ENCODE measurements at places on chromosomes 2 and 18. TPM values are rescaled to one million over a fixed set of nuclear protein-coding genes. Genes with fewer than 3 reads are reported as not detected.

DNA sequence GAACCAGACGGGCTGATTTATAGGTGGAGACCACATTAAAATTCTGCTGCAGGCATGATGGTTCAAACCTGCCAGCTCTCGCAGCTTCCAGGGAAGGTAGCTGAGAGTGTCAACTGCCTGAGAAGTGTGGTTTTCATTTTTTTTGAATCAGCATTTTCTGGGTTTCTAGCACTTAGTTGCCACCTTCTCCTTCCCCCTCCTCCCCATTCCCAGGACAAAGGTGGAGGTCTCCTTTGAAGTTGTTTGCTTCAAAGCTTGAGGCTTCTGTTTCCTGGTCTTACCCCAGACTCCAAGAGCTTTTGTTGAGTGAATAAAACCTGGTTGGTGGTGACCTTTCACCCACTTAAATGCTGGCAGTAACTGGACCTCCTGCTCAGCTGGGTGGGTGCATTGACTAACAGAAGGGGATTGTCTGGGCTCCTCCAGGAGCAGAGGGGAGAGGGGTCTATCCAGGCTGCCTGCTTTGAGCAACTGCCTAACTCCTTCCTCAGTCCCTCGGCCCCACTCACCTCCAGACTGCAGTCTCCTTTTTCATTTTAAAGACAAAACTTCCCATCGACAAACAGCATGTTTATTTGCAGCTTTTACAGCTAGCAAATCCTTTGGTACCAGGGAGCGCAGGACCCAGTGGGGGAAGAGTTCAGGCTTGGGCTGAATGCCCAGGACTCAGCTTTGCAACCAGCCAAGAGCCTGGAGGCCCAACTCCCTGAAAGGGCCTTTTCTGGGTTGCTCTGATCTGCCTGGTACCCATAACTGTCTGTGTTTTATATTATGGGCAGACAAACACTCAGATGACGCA, 3.5 kb downstream of the RHOB start:
- DNase-seq, result peak; percentile 71

GRCh38 chr2:52423111-52423510, 1344.5 kb upstream of the CHAC2 start:
- DNase-seq, result no peak

- DNase-seq, result no peak
These were observed 278.5 kb upstream of the RGPD4 start for GRCh38 chr2:107548216-107548615.

- no peak for DNase-seq
These were observed 10.7 kb downstream of the ACP1 start for GRCh38 chr2:275466-275865.

DNA sequence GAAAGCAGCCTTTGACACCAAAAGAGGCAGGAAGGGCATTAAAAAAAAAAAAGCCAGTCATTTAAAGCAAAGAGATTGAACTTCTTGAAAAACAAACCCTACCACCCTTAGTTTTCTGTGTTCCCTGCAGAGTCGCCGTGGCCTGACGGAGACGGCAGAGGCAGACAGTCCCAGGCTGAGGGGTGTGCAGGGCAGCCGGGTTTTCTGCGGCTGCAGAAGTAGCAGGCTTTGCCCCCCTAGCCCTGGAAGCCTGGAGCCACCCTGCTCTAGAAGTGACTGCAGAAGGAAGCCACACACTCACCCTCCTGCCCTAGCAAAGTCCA, 2.8 kb downstream of the INPP5D start:
- DNase-seq, result no peak

DNA sequence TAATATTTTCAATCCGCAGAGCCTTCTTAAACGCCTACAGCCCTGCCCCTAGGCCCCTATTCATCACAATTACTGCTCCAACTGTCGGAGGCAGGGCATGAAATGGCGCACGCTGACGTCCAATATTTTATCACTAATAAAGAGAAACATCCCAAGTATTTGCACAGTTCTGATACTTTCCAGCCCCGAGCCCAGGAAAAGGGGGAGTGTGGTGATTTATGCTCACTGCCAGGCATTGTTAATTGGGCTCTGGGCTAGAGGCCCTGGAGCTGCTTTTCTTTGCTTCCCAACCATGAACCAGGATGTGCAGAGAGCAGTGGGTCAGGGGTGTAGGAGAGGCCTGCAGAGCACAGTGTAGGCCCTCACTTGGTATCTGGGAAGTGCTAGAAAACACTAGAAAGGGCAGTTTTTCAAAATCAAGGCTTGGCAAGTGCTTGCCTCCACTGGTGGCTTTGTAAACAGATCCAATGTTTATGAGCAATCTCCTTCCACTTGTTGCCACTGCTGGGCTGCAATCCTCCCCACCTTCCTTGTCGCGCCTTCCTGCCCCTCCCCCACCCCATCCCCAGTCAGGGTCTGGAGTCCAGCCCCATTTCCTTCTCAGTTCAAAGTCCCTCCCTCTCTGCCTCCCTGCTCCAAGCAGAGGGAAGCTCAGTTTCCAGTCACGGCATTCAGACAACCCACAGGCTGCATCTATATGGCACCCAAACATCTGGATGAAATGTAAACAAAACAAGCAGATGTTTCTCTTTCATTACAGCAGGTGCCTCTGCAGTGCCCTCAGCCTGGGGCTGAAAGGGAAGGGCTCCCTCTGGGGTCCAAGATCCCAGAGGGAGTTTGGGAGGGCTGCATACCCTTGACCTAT, 83.9 kb upstream of the PKDCC start:
- peak; percentile 67 for DNase-seq

DNA sequence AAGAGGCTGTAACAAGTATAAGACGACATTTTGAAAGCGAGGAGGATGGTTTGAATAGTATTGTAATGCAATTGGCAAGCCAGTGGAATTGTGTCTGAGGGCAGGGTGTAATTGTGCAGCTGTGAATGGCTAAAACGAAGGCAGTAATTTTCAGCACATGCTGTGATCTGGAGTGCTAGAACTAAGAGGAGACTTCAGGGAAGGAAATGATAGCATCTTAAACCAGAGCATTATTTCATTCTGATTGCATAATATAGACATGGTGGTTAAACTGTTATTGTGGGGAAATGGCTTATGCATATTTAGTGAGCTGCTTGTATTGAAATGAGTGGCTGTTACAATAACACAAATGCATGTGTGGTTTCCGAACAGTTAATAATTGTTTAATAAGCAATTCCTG, 36.3 kb downstream of the THSD7B start:
- no peak for DNase-seq

DNA sequence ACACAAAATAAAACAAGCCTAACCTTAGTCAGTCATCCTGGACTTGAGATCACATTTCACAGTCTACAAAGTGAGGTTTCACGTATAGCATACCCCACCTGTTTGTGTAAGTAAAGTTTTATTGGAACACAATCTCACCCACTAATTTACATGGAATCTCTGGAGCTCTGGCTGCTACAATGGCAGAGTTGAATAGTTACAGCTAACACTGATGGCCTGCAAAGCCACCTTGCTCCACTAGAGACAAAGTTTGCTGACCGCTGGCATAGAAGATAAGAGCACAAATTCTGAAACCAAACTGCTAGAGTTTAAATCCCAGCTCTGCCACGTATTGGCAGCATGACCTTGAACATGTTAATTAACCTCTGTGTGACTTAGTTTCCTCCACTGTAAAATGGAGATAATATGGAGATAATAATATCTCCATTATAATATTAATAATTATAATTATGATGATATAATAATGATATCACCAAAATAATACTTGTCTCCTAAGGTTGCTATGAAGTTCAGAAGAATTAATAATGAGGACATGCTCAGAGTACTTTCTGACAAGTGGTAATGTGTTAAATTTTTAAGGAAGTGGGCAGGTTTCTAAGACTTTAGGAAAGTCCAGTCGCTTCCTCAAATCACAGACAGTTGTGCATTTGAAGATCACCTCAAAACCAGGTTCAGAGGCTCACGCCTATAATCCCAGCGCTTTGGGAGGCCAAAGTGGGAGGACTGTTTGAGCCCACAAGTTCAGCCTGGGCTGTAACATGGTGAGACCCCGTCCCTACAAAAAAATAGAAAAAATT, 204.6 kb downstream of the SH3RF3 start:
- DNase-seq, result no peak

DNA sequence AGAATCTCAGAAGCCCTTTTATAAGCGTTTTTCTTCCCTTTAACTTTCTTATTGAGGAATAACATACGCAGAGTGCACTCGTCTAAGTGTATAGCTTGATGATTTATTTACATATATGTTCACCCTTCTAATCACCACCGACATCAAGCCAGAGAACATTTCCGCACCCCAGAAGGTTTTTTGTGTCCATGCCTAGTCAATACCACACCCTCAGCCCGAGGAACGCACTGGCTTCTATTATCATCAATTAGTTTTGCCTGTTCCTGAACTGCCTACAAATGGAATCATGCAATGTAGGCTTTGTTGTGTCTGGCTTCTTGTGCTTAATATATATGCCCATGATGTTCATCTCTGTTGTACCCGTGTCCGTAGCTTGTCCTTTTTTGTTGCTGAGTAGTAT, 27.7 kb downstream of the SDC1 start:
- no peak for DNase-seq

GRCh38 chr2:143451642-143452281, 322.5 kb downstream of the ARHGAP15 start:
- DNase-seq, result no peak

- DNase-seq, result no peak
These were observed 93.5 kb downstream of the FAM124B start for GRCh38 chr2:224308272-224308911.

- peak; percentile 58 for DNase-seq
These were observed 66.9 kb upstream of the ZNG1B start for GRCh38 chr2:113370478-113371091.

GRCh38 chr2:177897278-177897677, 175.3 kb downstream of the PDE11A start:
- DNase-seq, result no peak

DNA sequence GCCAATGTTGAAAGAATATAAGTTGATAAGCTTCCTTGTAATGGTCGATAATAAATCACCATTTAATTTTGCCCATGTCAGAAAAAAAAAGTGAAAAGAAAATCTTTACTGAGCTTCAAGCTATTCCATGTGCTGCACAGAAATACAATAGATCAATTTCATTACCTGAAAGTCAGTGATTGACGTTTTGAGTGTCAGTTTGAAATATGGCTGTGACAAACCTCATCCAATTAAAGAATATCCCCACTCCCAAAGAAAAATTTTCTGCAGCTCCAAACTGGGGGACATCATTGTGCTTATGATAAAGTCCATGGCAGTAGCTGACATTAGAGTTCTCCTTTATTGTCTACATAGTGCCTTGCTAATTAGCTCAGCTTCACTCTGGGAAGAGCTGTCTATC, 184.8 kb upstream of the RPRM start:
- DNase-seq, result no peak

GRCh38 chr18:65938592-65939372, 188.0 kb downstream of the CDH7 start:
- DNase-seq, result peak; percentile 10

DNA sequence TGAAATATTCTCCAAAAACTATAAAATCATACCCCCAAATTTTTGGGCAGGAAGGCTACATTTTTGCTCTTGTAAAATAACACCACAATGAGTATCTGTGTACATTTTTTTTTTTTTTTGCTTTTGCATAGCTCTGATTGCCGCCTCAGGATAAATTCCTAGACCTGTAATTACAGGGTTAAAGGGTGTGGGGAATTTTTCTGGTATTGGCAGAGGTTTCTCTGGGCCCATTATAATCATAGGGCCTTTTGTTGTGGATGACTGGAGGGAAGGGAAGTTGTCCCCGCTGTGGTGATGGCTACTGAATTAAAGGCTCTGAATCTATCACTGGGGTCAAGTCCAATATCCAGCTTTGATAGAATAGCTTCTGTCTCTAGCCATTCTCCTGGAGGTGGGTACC, 26.6 kb downstream of the CCDC195 start:
- no peak for DNase-seq

- peak; percentile 96 for DNase-seq
These were observed at the start of gene ITSN2 for GRCh38 chr2:24360050-24360962. Gene ITSN2 (minus strand): TSS chr2:24360536. CDS start chr2:24328082, 32,454 bp downstream.

DNA sequence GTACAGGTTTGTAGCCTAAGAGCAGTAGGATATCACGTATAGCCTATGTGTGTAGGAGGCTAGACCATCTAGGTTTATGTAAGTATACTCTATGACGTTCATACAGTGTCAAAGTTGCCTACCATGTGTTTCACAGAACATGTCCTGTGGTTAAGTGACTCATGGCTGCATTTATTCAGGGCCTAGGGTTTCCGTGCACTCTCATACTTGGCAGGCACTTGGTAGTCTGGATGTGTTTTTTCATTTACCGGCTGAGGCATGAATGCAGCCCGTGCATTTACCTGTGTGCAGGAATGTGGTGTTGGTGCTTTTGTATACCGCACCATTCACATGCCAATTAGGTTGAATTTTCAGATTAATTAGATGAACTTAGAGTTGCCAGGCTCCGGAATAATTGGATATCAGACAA, 43.4 kb downstream of the MYL12B start:
- no peak for DNase-seq

GRCh38 chr2:70837980-70838925, 2.6 kb upstream of the CD207 start:
- no peak for DNase-seq

DNA sequence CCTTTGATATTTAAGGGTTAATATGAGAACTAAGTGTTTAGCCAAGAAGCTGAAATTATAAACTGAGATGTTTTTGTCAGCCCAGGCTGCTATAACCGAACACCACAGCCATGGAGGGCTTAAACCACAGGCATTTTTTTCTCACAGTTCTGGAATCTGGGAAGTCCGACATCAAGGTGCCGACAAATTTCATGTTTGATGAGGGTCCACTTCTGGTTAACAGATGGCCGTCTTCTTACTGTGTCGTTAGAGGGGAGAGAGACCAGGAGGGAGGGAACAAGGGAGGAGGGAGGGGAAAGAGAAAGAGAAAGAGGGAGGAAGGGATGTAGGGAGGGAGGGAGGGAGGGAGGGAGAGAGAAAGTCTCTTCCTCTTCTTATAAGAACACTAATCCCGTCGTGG, 6.5 kb upstream of the CNDP2 start:
- DNase-seq, result no peak

DNA sequence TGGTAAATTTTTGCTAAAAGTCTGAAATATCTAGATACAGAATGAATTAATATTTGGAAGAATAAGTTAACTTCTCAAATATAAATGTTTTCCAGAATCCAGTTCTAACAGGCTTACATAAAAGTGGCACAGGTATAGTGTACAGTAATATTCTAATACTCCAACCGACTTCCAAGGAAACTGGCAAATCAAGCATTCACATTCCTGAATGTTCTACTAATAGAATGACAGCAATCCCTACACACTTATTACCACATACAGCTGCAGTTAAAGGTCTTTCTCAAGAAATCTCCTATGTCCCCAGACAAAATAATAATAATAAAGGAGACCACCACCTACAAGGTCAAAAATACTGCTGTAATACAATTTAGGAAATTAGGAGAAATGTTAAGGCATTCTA, 31.9 kb downstream of the TMEM131 start:
- no peak for DNase-seq

LYPD6 gene
- 8.1 TPM for polyA plus RNA-seq

GNAL gene
- 0.08 TPM for polyA plus RNA-seq

SIGLEC15 gene
- polyA plus RNA-seq, result 0.10 TPM

CXCR1 gene
- polyA plus RNA-seq, result not detected

PPP4R3B gene
- 11.0 TPM for polyA plus RNA-seq

HS1BP3 gene
- polyA plus RNA-seq, result 20.1 TPM

DNAJC5G gene
- not detected for polyA plus RNA-seq

SLC38A11 gene
- not detected for polyA plus RNA-seq

ACMSD gene
- not detected for polyA plus RNA-seq

Data from SK-N-SH (cell line).